Activated CD8-positive, alpha-beta memory T cell treated with anti-CD3 and anti-CD28 coated beads, Interleukin-2, amount 10 ng/mL, durations not matched to agents 7 days and 5 days (primary cell): ENCODE measurements at places on chromosomes 1 and 21. TPM values are rescaled to one million over a fixed set of nuclear protein-coding genes. Genes with fewer than 3 reads are reported as not detected.

- no peak for DNase-seq
These were observed 465.6 kb downstream of the CAMTA1 start for GRCh38 chr1:7250597-7251453.

Gene ITLN1
- not detected for total RNA-seq

GRCh38 chr1:154735804-154736168 lies 127.8 kb upstream of the ADAR start:
- no peak for DNase-seq

GRCh38 chr1:101221945-101222429 lies 14.8 kb upstream of the S1PR1 start:
- DNase-seq, result no peak

DNA sequence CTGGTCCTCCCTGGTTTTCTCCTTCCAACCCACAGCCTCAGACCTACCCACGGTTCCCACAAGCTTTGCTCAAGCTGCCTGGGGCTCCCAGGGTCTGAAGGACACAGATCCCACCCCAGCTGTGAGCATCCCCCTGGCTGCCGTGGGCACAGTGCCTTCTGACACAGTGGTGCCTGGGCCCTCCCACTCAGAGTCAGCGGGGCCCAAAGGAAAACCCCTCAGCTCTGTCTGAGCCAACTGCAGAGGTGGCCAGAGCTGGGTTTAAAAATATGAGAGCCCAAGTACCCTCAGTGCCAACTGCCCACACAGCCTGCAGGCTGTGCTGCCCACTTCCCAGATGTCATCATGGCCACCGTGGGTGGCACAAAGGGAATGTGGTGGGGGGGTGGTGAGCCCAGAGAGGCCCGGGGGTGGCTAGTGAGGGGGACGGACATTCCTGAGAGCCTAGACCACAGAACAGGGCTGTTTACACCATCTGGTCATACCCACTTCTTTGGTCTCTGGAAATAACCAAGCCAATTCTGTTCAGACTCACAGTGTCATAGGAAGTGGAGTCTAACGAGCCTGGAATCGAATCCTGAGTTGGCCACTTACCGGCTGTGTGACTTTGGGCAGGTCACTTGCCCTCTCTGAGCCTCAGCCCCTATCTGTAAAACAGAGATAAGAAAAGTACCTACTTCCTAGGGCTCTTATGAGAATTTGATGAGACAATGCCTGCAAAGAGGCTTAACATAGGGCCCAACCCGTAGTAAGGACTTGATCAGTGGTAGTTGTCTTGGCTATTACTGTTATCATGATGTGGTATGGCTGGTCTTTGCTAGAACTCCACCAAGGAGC lies 85.5 kb downstream of the CAMK2N1 start:
- DNase-seq, result peak; percentile 3

DNA sequence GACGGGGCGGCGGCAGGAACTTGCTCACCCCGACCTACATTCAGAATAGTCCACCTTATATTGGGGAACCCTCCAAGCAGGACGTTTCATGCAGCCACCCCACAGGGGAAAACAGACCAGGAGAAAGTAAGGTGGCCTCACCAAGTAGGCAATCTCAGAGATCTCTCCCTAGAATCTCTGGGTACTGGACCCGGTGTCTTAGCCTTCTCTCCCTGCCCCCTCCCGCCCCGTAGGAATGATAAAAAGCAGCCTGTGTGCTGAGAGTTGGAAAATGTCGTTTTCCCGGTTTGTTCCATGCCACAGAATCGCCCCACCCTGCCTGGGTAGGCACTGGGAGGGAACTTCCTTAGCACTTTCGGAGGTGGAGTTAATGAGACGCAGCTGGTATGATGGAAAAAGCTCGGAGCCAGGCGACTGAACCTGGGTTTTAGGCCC lies 789 bp upstream of the PTPN14 start:
- no peak for DNase-seq

Gene NUF2
- 64.9 TPM for total RNA-seq

Gene KCNT2
- total RNA-seq, result not detected

DNA sequence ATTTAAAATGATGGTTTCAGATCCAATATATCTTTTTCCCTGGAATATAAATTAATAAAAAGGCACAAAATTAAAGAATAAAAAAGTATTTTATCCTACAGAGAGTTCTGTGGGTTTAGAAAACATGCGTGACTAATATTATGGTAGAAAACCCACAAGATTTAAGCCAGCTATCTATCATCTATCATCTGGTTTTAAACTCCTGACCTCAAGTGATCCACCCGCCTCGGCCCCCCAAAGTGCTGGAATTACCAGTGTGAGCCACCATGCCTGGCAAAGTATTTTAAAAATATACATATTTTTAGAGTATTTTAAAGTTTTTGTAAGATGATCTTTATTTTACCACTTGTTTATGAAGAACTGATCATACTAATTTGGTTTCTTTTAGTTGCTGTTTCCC lies 79.5 kb downstream of the NRIP1 start:
- no peak for DNase-seq

GRCh38 chr1:20234788-20235535 lies 48.6 kb upstream of the PLA2G2C start:
- DNase-seq, result no peak

- DNase-seq, result peak; percentile 88
These were observed 53.0 kb downstream of the IER5 start for GRCh38 chr1:181141431-181141910.

Gene LIN28A
- not detected for total RNA-seq

GRCh38 chr1:36083635-36084496 lies at the start of gene TEKT2:
Gene TEKT2 (plus strand): TSS chr1:36084094. CDS start chr1:36084922, 828 bp downstream.
- no peak for DNase-seq

- DNase-seq, result no peak
These were observed 425.7 kb upstream of the USP24 start for GRCh38 chr1:55640708-55641473.

- peak; percentile 48 for DNase-seq
These were observed 1.1 kb downstream of the SLC50A1 start for GRCh38 chr1:155136748-155137147.

- no peak for DNase-seq
These were observed at the start of gene PTAFR for GRCh38 chr1:28176492-28177470. Gene PTAFR (minus strand): TSS chr1:28176690. CDS start chr1:28151021, 25,669 bp downstream.

- no peak for DNase-seq
These were observed 52.8 kb upstream of the LYPLAL1 start for GRCh38 chr1:219120624-219121544.

DNA sequence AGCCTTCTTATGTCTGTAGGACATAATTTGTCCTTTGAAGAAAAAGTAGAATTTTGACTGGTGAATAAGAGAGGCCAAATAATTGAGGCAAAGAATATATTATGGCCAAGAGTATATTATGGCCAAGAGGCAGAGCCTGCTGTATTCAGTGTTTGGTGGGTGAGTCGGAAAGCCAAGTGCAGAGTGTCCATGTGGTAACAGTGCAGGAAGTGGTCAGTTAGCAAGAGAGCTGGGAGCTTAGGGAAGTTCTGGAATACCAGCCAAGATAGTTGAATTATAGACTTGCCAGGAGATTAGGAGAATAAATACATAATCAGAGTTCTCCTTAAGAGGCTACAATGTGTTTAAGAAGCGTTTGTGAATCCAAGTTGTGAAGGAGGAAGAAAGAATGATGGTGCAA lies 131.5 kb upstream of the LMO4 start:
- no peak for DNase-seq

Gene LCE2B
- not detected for total RNA-seq

DNA sequence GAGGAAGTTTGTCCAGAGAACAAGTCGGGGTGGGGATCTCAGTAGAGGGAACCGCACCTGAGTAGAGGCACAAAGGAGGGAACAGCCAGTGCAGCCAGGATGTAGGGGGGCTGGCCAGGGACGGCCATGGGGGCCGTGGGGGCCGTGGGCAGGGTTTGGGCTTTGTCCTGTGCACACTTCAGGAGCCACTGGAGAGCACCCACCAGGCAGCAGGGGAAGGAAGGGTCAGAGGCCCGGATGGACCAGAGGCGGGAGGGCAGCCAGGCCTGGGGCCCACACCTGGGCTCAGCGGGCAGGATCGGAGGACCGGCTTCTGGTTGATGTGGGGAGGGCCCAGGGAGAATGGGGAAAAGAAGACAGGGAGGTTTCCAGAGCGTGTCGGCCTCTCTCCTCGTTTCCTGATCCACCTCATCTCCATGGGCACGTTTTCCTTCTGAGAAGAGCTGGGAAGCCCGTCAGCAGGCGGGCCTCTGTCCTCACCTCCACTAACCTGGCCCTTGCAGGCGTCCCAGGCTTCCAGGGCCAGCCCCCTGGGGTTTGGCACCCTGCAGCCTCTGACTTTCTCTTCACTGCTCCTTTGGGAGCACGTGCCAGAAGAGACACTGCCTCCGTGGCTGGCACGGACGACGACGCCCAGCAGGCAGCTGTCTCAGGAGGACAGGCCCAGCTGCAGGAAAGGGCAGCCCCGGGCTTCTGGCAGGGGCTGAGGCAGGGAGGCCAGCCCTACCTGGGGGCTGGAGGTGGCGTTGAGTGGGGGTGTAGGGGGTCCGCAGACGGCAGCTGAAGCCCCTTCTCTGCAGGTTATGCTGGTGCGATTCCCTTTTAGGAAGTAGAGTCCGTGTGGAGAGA lies 16.8 kb upstream of the PDXK start:
- no peak for DNase-seq

DNA sequence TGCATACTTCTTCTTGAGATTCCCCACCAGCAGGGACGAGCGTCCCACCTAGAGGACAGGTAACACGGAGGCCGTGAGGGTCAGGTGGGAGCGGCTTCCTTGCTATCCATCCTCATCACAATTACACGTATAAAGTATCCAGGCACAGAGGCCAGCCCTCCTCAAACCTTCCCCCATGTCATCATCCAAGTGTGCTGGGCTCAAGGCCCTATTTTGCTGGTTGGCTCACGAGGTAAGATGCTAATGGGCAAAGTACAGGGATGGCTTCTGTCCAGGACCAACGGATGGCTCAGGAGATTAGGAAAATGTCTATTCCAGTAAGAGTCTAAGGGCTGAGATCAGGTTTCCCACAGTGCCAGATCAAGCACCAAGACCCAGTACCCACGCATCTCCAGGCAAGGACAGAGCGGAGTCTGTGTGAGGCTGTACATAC lies 11.5 kb upstream of the A3GALT2 start:
- DNase-seq, result no peak

- DNase-seq, result no peak
These were observed 28.7 kb upstream of the NRDC start for GRCh38 chr1:51907079-51907702.

GRCh38 chr1:40036574-40036973 lies 4.0 kb upstream of the CAP1 start:
- no peak for DNase-seq

- DNase-seq, result no peak
These were observed 1.7 kb downstream of the HLX start for GRCh38 chr1:220880726-220881506.

Gene GREM2
- total RNA-seq, result not detected

GRCh38 chr1:162397943-162398560 lies 13.9 kb downstream of the SH2D1B start:
- no peak for DNase-seq

DNA sequence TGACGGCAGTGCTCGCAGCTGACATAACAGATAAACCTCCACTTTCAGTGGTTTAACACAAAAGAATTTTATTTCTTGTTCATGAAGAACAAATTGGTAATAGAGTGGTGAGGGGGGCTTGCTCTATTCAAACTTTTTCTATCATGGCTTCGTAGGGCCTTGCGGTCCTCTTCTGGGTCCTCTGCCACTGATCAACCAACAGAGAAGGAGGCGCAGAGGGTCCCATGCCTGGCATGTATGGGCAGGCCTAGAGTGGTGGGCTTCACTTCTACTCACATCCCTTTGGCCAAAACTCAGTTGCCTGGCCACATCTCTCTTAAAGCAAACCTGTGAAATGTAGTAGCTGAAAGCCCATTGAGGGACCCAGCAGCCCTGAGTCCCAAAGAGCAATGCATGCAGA lies 460.5 kb downstream of the SIPA1L2 start:
- DNase-seq, result no peak

Gene PRRC2C
- 244 TPM for total RNA-seq

Gene OLIG2
- not detected for total RNA-seq

- DNase-seq, result no peak
These were observed 18.5 kb upstream of the LYPLAL1 start for GRCh38 chr1:219155135-219155534.

GRCh38 chr1:175313672-175314225 lies 121.2 kb upstream of the KIAA0040 start:
- no peak for DNase-seq

DNA sequence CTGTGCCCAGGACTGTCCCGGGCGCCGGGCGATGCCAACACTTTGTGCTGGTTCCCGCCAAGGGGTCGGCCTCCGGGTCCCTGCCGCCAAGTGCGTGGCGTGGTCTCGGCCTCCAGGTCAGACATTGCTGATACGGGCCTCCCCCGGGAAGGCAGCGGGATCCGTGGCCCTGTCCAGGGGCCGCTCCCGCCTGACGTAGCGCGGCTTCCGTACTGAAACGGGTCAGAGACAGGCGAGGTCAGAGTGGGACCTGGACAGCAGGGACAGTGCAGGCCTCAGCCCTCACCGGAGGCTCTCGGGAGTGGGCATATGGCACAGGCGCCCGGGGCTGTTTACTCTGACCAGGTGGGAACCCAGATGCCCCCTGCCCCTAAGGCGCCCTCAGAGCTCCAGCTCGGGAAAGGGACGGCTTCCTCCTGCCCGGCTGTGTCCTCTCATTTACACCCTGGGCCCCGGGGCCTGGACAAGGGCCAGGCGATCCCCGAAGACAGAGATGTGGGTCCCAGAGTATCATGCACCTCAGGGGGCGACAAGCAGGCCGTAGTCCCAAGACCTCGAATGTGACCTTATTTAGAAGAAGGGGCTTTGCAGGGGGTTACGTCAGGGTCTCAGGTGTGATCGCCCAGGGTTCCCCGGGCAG lies 8.8 kb upstream of the RNF223 start:
- no peak for DNase-seq

GRCh38 chr1:935751-936231 lies 12.1 kb downstream of the SAMD11 start:
- no peak for DNase-seq

GRCh38 chr1:228303596-228303995 lies 95.8 kb downstream of the OBSCN start:
- DNase-seq, result no peak

Gene AADACL4
- not detected for total RNA-seq

DNA sequence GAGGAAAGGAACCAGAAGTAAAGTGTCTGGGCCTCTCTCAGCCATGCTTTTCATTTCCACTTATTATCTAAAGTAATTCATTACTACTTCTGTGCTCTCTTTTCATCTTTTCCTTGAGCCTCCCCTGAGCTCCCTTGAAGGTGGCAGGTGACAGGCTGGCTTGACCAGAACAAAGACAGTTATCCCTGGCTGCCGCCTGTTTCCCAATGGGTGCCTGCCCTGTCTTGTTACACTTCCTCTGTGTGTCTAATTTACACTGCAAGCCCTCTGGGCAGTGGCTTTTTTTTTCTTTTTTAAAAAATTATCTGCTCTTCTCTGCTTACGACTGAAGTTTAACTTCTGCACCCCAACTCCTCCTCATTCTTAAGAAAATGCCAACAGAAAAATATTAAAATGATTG lies 113.4 kb downstream of the NGF start:
- no peak for DNase-seq

GRCh38 chr1:179092896-179093461 lies 11.1 kb downstream of the TOR3A start:
- DNase-seq, result no peak

Gene OR2C3
- not detected for total RNA-seq

Gene HEATR1
- 40.2 TPM for total RNA-seq

GRCh38 chr1:177021687-177022086 lies 142.8 kb downstream of the ASTN1 start:
- DNase-seq, result no peak

GRCh38 chr21:31888936-31889371 lies 16.1 kb downstream of the HUNK start:
- no peak for DNase-seq

GRCh38 chr1:116982319-116983004 lies 19.1 kb upstream of the CD101 start:
- DNase-seq, result no peak

- peak; percentile 63 for DNase-seq
These were observed 25.8 kb downstream of the CD247 start for GRCh38 chr1:167492481-167492910.
